ENCODE measurements at places on chromosomes 4 and X.

GRCh38 chrX:102978594-102978993 is 41.5 kb downstream of the RAB40AL start:
- DNase-seq: no peak

DNA sequence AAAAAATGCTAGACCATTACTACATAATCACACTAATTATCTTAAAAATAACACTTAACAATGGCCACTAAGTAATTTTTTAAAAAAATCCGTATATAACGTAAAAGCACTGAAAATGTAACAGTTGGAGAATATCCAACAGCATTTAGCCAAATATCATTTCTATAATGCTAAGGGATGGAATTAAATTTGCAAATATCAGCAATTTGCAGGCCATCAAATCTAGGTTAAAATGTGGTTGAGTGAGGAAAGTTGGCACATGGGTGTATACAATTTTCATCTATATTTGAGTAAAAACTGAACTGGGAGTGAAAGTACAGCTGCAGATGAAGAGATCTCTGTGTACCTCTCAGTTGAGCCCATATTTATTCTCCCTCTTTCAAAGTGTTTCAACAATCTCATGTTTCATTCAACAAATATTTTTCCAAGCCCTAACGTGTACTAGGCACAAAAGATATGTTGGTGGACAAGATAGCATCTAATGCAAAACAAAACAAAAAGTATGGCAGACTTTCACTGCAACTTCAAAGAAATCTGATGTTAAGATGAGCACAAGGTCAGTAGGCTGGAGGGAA is 63.0 kb downstream of the MBNL3 start:
- no peak for DNase-seq

- DNase-seq: no peak
Observed at GRCh38 chr4:77434299-77435092, 171.1 kb upstream of the CXCL13 start.

DNA sequence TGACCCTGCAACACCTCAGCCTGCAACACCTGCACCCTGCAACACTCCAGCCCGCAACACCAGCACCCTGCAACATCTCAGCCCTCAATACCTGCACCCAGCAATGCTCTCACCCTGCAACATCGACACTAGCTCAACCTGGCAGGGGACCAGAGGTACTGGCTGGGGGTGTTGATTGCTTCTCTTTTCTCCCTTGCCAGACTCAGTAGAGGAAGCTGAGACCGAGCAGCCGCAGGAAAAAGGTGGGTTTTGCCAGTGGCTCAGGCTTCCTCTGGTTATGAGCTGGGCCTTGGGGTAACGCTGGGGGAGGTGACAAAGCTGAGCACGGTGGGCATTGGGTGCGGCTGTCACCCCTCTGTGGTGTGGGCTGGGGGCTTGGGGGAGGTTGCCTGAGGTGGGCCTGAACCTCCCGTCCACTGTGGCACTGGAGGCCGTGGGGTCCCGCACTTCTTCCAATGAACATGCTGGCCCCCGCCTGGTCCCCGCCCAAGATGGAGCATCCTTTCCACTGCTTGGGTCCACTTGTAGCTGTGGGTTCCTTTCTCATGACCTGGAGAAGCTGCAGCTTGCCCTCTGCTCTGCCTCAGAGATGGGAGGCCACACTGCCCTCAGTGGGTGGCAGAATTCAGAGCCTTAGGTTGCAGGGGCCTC is 26.0 kb downstream of the SH3TC1 start:
- DNase-seq: no peak

- no peak for DNase-seq
Observed at GRCh38 chr4:52110171-52110570, 59.1 kb downstream of the SPATA18 start.

DNA sequence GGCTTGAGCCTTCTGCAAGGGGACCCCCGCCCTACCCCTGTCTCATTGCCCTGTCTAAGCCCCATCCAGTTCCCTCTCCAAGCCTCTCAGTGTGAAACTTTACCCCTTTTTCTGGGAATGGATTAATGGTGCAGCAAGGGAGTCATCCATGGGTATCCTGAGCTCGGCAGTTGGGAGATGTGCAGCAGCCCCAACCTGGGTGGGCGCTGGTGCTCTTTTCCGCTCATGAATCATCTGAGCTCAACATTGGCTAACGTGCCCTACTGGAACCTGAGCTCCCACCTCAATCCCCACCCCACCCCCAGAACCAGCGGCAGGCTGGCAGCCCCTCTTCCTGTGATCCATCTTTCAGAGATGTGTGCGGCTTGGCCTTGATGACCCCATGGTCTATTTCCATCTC is 130.3 kb upstream of the MSX1 start:
- DNase-seq: no peak

- peak; percentile 13 for DNase-seq
Observed at GRCh38 chr4:184114431-184114830, 103.2 kb downstream of the ENPP6 start.

DNA sequence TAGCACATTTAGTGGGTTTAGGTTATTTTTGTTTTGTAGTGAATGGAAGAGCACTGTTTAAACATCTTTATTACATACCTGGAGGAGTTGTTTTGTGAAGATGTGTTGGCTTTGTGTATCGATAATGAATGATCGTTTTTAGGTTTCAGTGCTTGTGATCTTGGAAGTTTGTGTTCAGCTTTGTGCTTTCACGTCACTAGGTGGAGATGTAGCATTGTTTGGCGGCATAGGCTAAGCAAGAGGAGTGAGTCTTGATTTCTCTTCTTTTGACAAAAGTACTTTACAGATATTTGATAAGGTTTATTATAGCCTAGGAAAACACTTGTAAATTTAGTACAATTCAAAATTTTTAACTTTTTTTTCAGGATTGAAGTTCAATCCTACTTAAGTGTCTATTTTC is 50.4 kb downstream of the PDK3 start:
- DNase-seq: no peak

DNA sequence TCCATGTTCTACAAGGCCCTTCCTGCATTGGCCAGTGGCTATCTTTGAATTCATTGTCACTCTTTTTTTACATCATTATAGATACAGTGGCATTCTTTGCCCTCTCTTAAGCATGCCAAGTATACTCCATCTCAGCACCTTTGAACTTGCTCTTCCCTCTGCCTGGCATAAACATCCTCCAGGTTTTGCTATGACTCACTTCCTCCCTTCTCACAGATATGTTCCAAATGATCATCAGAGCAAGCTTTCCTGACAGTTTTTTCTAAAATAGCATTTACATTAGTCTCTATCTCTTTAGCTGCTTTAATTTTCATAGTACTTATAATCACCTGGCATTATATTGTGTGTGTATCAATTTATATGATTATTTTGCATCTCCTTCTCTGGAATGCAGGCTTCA is 553.3 kb upstream of the MAGEB2 start:
- no peak for DNase-seq

- DNase-seq: no peak
Observed at GRCh38 chrX:19805046-19805690, 82.2 kb downstream of the SH3KBP1 start.

GRCh38 chr4:89640620-89641366 is 196.2 kb downstream of the SNCA start:
- DNase-seq: peak; percentile 71

DNA sequence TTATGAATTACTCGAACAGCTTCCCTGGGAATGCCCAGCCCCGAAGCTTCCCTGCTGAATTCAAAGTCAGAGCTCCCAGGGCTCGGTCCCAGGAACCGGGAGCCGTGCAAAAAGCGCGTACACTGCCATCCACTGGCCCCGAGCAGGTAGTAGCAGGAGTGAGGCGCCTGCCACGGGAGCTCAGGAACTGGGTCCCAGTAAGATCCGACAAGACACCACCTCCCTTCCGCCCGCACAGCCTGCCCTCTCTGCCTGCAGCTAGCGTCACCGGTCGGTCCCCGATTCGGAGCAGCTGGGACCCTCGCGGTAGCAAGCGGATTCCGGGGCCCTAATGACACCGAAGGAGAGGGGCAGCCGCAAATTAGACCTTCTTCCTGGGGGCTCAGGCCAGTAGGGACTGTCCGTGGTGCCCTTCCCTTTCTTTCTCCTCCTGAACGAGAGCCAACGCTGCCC is 1.2 kb downstream of the CORIN start:
- peak; percentile 90 for DNase-seq

DNA sequence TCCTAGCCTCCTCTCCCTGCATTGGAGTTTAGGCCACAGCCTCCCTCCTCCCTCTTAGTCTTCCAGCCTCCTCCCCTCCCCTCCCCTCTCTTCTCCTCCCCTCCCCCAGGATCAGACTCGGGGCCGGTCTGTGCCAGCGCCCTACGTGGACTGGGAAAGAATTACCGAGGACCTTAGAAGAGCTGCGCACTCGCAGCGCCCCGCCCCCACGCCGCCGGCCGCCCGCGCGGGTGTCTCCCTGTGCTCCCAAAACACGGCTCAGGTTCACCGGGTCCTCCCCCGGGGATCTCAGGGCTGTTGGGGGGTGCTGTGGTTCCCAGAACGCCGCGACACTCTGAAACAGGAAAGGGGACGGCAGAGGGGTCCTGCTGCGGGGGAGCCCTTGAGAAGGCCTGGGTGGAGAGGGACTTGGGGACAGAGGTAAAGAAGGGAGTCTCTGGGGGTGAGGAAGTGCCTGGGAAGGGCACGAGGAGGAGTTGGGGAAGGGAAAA is 122.3 kb upstream of the TBL1X start:
- peak; percentile 82 for DNase-seq

DNA sequence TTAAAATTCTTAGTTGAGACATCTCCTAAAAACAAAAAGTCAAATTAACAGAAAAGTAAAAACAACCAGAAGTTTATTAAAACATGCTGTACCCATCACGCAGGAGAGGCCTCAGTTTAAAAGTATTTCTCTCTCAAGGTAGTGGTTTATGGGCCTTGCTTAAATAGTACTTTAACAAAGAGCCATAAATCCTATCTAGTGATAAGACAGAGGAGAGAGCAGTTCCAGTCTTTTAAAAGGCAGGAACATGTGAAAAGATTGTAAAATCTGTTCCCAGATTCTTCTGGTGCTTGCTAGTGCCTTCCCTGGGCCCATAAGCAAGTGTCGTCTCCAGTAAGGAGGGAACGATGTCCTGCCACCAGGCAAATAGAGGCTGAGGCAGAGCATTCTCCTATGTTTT is 476.3 kb upstream of the ADGRL3 start:
- DNase-seq: no peak

DNA sequence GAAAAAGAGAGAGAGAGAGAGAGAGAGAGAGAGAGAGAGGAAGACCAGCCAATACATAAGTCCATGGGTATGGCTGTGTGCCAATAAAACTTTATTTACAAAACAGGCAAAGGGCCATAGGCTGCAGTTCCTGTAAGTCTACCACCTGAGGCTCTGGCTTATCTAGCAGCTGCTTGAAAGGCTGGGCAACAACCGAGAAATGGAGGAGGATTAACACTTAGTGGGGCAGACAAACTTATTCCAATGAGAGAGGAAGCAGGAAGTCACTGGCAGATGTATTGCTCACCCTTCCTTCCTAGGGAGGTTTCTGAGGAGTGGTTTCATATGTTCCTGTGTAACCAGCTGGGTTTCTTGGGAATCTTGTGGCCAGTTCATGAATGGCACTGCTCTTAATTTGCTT is 4.7 kb upstream of the GPR143 start:
- no peak for DNase-seq

GRCh38 chrX:17370191-17370590 is 4.8 kb upstream of the NHS start:
- DNase-seq: no peak

GRCh38 chr4:20341134-20341738 is 89.5 kb downstream of the SLIT2 start:
- no peak for DNase-seq

All from AG20443 (cell line).